ENCODE measurements at places on chromosomes 6 and 20.

GRCh38 chr20:16115911-16116552, 457.2 kb downstream of the KIF16B start:
- DNase-seq, result no peak

DNA sequence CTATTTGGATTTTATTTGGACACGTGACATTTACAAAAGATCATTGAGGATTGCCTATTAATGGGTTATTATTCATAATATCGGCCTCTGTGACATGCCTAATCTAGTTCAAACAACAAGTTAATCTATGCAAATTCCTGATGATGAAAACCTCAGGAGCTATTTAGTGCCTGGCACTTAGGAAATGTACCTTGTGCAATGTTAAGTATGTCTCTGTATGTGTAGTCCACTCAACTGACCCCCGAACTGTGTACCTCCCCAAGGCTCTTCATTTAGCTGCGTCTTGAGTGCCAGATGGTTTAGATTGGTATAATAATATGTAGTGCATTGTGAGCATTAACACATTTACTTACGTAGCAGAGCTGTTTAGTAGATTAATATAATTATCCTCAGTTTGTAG, 6.9 kb downstream of the LAMA2 start:
- no peak for DNase-seq

DNA sequence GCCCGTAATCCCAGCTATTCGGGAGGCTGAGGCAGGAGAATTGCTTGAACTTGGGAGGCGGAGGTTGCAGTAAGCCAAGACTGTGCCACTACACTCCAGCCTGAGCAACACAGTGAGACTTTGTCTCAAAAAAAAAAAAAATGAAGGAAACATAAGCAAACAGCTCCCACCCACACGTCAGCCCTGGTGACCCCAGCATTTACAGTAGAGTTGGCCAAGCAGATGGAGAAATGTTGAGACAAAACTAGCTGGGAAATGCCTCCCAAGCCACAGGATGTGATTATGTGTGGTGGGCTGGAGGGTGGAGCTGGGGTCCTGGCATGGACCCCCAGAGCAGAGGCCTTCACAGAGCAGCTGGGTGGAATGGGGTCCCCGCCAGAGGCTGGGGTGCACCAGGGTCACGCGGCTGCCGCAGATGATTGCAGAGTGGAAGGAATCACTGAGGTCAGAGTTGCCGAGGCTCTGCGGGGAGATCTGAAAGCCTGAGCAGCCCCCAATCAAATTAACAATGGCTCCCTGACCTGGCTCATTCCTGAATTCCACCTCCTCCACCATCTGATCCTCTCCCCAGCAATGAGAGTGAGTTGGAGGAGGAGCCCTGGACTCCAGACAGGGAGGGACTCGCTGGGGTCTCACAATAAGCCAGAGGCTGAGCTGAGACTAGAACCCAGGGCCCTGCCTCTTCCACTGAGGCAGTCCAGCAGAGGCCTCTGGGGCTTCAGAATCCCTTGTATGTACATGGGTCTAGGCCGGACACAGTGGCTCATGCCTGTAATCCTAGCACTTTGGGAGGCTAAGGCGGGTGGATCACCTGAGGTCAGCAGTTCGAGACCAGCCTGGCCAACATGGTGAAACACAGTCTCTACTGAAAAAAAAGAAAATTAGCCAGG, 34.7 kb upstream of the TGM2 start:
- DNase-seq, result no peak

DNA sequence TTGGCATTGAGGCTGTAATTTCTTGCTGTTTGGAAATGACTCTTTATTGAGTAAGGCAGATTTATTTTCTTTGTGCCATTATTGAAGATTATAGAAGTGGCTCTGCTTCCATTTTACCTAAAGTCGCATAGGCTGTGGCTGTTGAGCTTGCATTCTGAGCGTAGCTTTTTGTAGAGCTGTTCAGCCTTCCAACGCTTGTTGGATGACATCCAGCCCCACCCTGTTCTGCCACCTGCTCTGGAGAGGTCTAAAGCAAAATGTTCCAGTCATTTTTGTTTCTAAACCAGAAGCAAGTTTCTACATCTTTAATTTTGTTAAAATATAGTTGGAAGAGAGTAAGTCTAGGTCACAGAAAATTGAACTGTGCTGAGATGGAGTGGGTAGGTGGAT, 24.4 kb downstream of the UST start:
- DNase-seq, result no peak

DNA sequence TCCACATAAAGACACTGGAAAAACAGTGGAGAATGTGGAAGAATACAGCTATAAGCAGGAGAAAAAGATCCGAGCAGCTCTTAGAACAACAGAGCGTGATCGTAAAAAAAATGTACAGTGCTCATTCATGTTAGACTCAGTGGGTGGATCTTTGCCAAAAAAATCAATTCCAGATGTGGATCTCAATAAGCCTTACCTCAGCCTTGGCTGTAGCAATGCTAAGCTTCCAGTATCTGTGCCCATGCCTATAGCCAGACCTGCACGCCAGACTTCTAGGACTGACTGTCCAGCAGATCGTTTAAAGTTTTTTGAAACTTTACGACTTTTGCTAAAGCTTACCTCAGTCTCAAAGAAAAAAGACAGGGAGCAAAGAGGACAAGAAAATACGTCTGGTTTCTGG, 57.1 kb downstream of the MAP3K4 start:
- DNase-seq, result no peak

- no peak for DNase-seq
These were observed 45.7 kb upstream of the PBOV1 start for GRCh38 chr6:138263963-138264362.

GRCh38 chr6:118558464-118559217, 10.5 kb downstream of the PLN start:
- peak; percentile 25 for DNase-seq

GRCh38 chr6:56475736-56476457, 166.8 kb downstream of the DST start:
- no peak for DNase-seq

GRCh38 chr6:38522322-38522721, 117.4 kb downstream of the BTBD9 start:
- DNase-seq, result no peak

DNA sequence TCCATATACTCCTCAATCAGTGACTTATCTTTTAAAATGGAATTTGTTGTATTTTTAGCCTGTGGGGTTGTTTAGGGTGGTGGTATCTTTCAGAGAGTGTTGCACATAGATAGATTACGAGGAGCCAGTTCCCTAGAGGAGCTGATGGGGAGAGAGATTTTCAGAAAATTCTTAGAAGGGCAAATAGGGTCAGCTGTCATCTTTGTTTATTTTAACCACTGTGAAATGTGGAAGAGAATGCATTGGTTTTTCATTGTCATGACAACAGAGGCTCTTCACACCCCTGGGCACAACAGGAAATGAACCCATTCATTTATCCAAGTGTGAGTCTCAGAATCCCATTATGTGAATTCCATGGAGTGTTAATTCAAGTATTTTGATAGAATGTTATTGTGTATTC, 188.4 kb downstream of the JARID2 start:
- no peak for DNase-seq

- peak; percentile 30 for DNase-seq
These were observed 126.3 kb downstream of the HIVEP1 start for GRCh38 chr6:12138381-12138780.

- DNase-seq, result no peak
These were observed 269.0 kb upstream of the ECI2 start for GRCh38 chr6:4404415-4404814.

- DNase-seq, result no peak
These were observed 34.4 kb upstream of the ARHGAP18 start for GRCh38 chr6:129744201-129744879.
